ENCODE measurements at places on chromosomes 16 and 17.

- DNase-seq: no peak
Measured at GRCh38 chr16:11377154-11377553, 31.9 kb downstream of the RMI2 start.

DNA sequence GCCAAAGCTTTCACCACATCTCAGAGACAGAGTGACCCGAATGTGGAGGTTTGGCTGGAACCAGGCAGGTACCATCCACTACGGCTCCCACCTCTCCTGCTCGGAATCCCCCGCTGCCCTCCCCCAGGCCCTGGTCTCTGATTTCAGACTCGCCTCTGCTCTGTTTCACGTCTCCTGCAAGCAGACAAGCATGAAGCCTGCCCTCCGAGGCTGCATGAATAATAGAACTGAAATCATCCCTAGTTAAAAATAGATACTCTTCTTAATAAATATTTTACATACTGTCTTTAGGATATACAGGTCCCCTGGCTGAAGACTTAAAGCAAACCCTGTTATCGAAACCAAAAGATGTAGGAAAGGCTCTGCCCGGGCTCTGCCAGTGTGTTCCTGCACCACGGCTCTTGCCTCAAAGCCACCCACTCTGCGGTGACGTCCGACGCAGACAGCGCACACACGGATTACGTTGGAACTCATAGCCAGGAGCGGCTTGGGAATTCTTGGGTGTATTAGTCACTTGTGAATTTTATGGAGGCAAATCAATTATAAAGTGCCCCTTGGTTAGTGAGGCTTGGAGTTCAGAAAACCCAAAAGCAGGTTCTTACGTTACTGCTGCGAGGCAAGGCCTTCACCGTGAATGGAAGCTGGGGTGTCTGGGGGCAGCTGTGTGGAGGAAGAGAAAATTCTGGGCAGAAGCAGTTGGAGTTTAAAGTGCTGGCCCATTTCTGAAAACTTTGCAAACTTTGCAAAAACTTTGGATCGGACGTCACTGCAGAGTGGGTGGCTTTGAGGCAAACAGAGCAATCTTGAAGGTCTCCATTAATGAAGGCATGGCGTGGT lies 25.6 kb upstream of the NPTX1 start:
- peak; percentile 59 for DNase-seq

DNA sequence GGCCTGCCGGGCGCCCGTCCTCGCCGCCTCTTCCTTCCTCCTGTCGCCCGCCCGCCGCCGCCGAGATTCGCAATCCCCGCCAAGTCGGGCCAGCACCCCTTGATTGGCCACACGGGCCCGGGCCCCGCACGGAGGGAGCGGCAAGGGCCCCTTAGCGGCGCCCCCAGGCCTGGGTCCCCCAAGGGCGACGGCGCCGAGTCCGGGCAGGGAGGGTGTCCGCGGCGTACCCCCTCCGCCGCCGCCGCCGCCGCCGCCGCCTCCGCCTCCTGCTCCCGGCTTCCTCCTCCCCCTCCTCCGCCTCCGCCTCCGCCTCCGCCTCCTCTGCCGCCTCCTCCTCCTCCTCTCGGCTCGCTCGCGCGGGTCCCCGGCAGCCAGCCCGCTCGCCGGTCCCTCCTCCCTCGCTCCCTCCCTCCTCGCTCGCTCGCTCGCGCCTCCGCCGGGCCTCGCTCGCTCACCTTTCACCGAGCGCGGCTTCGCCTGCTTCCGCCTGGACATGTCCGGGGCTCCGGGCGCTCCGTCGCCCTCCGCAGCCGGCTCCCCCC lies 561 bp downstream of the ZNF423 start:
- DNase-seq: peak; percentile 74

GRCh38 chr16:77928096-77928495 lies 94.3 kb upstream of the CLEC3A start:
- no peak for DNase-seq

GRCh38 chr16:69926241-69926640 lies 24.9 kb upstream of the CLEC18A start:
- no peak for DNase-seq

GRCh38 chr17:51371732-51372151 lies 111.4 kb downstream of the UTP18 start:
- DNase-seq: peak; percentile 41
